ENCODE measurements at places on chromosomes 7 and 10.

GRCh38 chr7:131493081-131493480 lies 63.3 kb downstream of the PODXL start:
- DNase-seq = no peak

DNA sequence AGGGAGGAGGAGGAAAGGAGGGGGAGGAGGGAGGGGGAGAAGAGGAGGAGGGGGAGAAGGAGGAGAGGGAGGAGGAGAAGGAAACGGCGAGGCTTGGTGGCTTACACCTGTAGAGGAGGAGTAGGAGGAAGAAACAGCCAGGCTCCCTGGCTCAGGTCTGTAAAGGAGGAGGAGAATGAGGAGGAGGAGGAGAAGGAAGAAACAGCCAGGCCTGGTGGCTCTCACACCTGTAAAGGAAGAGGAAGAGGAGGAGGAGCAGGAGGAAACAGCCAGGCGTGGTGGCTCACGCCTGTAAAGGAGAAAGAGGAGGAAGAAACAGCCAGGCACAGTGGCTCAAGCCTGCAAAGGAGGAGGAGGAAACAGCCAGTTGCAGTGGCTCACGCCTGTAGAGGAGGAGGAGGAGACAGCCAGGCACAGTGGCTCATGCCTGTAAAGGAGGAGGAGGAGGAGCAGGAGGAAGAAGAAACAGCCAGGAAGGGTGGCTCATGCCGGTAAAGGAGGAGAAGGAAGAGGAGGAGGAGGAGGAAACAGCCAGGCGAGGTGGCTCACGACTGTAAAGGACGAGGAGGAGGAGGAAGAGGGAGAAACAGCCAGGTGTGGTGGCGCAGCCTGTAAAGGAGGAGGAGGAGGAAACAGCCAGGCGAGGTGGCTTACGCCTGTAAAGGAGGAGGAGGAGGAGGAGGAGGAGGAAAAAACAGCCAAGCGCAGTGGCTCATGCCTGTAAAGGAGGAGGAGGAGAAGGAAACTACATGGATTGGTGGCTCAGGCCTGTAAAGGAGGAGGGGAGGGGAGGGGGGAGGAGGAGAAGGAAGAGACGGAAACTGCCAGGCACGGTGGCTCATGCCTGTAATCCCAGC lies 14.9 kb upstream of the CRCP start:
- peak; percentile 63 for DNase-seq

GRCh38 chr7:17058568-17058967 lies 176.8 kb upstream of the AGR3 start:
- DNase-seq = no peak

- no peak for DNase-seq
Measured at GRCh38 chr7:54529568-54529967, 12.6 kb upstream of the VSTM2A start.

DNA sequence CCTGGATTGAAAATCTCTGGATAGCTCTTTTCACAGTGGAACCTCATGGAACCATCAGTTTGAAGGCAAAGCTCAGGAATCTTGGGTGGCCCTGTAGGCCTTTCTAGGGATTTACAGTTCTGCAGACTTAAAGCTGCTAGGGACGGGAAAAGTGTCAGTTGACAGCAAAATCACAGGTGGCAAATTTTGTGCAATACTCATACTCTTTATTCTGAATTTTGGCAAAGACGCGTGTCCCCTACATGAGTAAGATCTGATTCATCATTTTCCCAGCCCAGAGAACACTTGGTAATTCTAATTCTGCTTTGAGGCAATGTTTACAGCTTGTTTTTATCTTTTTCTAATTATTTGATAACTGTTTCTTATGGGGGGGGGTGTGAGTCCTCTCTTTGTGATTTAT lies 3.6 kb downstream of the LRRC17 start:
- no peak for DNase-seq

- peak; percentile 57 for DNase-seq
Measured at GRCh38 chr7:2191016-2191415, 41.7 kb downstream of the MAD1L1 start.

GRCh38 chr7:128830231-128831177 lies at the start of gene FLNC:
FLNC (plus strand) TSS chr7:128830406; CDS start chr7:128830638, 232 bp downstream.
- DNase-seq = no peak

DNA sequence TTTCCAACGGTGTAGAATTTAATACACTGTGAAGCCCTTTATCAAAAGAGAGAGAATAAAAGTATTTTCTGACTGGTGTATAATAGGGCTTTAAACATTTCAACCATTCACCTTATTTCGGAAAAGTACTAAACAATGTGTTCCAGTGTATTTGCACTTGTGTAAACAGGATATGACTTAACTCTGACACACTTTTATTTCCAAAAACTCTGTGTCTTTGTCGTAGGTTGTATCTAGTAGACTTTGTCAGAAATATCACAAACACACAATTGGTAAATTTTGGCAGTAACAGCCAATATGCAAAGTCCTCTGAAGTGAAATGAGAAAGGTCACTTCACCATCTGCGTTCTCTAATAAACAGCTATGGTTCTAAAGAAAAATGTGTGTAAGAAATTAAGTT lies 10.3 kb upstream of the TSPAN13 start:
- no peak for DNase-seq

- DNase-seq = peak; percentile 3
Measured at GRCh38 chr7:117993377-117994003, 120.2 kb upstream of the CTTNBP2 start.

- DNase-seq = peak; percentile 65
Measured at GRCh38 chr7:54546081-54546985, 4.2 kb downstream of the VSTM2A start.

- no peak for DNase-seq
Measured at GRCh38 chr7:148835854-148836253, 48.2 kb downstream of the EZH2 start.

DNA sequence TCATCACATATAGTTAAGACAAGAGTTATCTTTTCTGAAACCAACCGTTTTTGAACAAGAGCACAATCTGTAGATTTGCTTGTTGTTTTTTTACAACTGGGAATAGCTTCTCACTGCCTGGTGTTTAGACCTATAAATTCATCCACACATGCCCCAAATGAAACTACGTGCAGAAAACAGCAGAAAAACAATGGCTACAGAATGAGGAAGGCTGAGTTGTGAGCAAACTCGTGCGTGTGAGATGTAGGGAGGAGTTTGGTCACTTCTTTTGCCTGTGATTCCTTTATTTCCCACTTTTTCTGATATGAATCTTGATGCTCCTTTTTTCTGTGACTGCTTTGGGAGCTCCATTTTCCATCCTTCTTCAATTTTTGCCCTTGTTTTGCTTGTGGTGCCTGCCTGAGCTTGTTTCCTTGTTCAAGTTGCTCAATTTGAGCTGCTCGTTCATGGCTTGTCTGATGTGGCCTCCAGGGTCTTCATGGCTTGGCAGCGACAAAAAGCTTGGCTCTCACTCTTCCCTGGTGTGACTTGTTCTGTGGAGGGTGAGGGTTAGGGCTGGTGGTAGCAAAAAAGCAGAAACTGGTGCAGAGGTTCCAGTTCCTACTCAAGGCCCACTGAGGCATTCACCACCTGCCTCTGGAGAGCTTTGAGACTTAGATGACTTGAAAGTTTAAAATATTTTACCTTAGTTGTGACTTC lies 76.9 kb downstream of the ZNF365 start:
- DNase-seq = no peak

DNA sequence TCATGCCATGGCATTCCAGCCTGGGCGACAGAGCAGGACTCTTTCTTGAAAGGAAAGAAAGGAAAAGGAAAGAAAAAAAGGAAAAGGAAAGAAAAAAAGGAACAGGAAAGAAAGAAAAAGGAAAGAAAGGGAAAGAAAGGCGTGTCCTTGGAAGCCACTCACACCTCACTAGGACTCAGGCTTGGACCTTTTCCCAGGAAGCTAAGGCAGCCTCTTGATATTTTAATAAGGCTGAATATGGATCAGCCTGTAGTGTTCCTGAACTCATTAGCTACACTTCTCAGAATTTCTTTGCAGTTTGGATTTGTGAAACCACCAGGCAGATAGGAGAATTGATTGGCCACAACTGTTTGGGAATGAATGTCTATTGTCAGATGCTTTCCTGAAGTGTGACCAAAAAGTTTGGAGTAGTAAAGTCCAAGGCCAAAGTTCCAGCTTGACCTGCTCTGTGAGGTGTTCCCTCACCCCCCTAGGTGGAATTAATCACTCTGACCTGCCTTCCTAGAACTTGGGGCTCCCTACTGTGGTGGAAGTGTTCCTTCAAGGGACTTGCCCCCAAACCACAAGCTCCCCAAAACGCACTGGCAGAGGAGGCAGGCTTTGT lies 7.1 kb upstream of the MALSU1 start:
- no peak for DNase-seq

GRCh38 chr7:142689439-142690120 lies 59.7 kb upstream of the PRSS1 start:
- no peak for DNase-seq
